ENCODE measurements at places on chromosomes 16 and 17.
A peak's percentile ranks its signal among the peaks of the same experiment; 100 is the strongest.

DNA sequence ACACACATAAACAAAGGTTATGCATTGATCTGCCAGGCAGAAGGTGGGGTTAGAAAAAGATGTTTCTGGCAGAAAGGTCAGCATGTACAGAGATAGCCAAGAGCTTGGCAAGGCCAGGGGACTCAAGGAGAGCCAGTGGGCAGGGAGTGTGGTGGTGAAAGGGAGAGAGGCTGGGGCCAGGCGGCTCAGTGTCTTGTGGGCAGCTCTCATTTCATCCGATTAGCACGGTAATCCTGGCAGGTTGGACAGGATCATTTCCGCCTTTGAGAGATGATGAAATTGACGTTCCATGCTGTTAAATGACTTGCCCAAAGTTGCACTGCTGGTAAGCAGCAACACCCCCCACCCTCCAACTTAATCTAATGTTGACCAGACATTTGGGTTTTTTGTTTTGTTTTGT lies 3.6 kb downstream of the CHD9 start:
- no peak for DNase-seq

- peak; percentile 59 for DNase-seq
Observed at GRCh38 chr16:51146256-51146924, 4.7 kb downstream of the SALL1 start.

- DNase-seq: no peak
Observed at GRCh38 chr16:89784406-89784805, 32.0 kb downstream of the FANCA start.

- DNase-seq: no peak
Observed at GRCh38 chr16:79981814-79982213, 381.3 kb upstream of the MAF start.

DNA sequence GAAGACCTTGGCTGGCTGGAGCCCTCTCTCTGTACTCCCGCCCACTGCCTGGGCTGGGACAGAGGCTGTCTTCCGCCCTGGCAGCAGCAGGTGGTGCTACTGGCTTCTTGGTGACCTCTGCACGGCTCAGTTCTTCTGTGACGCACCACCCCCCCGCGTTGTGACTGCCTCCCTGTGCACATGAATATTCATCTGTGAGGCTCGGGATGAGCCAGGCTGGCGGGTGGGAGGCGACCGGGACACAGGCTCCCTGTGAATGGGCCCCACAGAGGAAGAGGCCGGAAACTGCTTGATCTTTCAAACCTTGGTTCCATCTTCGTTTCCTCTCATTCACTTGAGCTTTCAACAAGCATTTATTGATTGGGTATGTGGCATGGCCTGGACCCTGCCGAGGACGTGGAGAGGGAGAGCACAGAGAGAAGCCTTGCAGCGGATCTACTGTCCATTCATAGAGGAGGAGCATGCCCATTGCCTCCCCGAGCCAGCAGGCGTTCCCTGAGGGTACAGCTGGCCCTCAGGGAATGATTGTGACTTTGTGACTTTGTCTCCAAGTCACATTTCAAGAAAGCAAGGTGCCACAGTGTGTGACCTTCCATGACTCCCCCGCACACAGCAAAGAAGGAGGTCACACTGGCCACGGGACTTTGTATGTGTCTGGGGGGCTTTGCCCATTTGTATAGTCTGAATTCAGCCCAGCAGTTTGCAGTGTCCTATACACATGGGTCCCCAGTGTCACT lies 45.0 kb downstream of the B9D1 start:
- peak; percentile 82 for DNase-seq

DNA sequence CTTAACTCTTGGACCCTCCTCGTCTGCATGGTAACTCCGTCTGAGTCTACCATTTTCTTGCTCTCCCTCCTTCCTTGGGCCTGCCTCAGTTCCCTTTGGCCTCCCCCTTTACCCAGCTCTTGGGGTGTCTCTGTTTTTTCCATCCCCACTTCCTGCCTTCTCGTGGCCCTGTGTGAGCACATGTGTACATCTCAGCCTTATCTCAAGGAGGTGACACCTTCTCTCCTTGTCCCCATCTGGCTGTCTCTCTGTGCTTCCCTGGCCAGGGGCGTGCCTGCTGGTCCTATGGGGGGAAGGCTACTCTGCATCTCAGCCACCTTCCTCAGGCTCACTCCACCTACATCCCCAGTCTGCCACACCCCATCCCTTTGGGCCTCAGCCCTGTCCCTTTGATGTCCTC lies 6.6 kb downstream of the CTF1 start:
- no peak for DNase-seq

DNA sequence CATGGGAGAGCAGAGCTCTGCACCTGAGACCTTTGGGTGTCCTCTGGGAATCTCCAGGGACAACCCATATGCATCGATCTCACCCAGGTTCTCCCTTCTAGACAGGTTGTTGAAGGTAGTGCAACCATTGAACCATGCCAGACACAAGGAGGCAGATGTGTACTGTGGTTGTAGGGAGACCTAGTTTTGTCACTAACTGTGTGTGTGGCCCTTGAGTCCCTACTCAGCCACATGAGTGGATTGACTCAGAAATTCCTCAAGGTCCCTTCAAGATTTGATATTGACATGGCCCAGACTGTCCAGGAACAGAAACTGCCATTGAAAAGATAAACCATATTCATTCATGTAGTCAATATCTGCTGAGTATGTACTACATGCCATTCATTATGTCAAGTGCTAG lies 396.4 kb upstream of the CCL2 start:
- DNase-seq: no peak

- no peak for DNase-seq
Observed at GRCh38 chr16:1975432-1976215, 3.8 kb downstream of the TBL3 start.

DNA sequence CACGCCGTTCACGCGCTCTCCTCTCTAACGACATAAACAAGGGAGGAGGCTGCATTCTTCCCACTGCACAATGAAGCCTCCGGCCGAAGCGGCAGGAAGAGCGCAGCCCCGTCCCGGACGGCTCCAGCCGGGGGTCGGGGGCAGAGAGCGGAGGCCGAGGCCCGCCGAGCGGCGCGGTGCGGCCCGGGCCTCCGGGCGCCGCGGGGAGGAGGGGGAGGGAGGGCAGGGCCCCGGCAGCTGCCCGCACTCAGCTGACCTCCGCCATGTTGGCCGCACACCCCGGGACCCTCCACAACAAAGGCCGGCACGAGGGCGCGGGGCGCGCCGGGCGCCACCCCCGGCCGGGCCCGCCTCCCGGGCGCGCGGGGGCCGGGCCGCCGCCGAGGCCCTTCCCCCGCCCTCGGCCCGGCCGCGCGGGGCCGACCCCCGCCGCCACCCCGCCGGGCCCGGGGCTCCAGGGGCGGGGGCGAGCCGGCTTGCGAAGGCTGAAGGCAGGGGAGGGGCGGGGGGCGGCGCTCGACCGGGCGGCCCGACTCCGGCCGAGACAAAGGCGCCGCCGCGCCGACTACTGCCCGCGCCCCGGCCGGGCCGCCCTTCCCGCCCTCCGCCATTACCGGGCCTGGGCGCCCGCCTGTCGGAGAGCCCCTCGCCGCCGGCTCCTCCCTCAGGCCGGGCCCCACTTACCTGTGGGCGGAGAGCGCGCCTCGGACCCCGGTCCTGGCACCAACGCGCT lies 527 bp downstream of the SIAH1 start:
- peak; percentile 37 for DNase-seq

DNA sequence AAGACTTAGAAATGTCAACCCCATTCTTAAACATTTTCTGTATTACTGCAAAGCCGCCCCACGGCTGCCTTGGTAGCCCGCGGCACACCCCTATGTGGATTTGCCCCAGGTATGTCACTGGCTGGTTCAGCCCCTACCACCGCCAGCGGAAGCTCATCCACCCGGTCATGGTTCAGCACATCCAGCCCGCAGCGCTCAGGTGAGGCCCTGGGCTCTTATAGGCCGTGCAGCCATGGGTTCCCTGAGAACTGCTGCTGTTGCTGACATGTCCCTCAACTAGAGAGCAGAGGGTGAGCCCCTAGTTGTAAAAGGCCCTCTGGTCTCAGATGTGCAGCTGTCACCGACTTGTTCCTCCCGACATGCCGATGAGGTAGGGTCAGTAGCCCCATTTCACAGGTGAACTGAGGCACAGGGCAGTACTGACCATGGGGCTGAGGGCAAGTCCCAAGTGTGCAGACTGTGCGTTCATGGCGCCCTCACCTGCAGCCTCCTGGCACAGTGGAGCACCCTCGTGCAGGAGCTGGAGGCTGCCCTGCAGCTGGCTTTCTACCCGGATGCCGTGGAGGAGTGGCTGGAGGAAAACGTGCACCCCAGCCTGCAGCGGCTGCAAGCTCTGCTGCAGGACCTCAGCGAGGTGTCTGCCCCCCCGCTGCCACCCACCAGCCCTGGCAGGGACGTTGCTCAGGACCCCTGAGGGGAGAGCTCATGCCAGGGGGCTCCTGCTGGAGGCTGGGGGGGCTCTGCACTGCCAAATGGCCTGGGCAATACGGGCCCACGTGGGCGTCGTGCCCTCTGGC lies 8.7 kb downstream of the CYBC1 start:
- no peak for DNase-seq

DNA sequence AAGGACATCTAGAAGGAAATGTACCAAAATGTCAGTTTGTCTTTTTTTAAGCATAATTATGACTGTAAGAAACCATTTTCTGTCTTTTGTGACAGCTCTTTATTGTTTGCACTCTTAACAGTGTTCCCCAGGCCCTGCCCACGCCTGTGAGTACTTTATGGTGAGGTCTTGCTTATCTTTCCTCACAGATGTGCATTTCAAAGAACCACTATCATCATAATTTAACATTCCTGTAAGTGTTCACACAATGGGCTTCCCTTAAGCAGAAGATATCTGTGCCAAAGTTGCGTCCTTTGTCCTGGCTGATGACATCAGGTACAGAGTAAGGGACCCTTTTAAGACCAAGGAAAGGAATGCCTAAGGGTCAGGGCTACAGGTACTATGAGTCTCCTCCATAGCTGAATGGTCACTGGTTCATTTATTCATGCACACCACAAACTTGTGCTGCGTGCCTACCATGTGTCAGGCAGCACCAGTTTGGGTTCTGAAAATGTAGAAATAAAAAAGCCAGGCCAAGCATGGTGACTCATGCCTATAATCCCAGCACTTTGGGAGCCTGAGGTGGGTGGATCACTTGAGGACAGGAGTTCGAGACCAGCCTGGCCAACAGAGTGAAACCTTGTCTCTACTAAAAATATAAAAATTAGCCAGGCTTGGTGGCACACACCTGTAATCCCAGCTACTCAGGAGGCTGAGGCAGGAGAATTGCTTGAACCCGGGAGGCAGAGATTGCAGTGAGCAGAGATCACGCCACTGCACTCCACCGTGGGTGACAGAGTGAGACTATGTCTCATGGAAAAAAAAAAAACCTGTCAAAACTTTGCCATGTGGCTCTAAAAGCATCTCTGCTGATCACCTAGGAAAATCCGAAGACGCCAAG lies 55.4 kb upstream of the NLK start:
- peak; percentile 39 for DNase-seq

DNA sequence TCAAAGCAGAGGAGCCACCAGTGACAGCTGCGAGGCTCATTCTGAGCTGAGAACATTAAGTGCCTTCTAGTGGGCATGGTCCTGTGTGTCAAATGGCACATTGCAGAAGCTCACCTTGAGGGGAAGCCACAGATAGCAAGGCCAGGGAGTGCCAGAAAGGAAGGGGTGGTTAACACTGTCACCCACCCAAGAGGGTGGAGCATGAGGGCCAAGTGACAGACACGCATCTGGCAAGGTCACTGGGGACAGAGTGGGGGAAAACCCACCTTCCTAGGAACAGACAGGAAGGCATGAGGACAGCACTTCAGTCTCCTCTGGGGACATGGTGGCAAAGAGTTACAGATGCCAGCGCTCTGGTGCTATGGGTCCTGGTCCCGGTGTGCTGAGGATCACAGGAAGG lies 22.1 kb downstream of the NUBP1 start:
- no peak for DNase-seq

DNA sequence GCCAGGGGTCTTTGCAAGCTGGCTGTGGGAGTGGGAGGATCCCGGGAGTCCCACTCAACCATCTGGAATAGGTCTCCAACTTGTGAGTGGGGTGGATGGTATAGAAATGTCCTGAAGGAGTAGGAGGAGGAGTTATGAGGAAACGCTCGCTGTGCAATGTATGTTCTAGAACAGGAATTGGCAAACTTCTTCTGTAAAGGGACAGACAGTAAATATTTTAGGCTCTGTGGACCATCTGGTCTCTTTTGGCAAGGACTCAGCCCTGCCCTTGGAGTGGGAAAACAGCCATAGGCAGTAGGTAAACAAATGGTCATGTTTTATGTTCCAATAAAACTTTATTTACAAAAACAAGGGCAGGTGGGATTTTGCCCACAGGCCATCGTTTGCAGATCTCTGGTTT lies 149.2 kb downstream of the NPIPB5 start:
- no peak for DNase-seq

DNA sequence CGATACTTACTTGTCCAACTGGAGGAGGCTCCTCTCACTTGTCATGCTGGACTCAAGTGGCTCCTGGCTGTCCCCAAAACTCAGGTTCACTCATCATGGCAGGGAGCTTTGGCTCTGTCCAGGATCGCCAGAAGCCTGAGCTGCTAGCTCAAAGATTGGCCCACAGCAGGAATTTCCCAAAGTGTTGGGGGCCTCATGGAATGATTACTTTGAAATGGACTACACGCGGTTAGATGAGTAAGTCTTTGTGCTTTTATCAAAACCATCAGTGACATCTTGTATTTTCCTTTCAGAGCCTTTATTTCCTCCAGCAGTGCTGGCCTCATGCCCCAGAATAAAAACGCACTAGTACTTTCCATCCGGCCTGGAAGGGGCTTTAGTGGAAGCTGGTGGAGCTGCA lies 29.2 kb upstream of the PHB1 start:
- DNase-seq: peak; percentile 41

DNA sequence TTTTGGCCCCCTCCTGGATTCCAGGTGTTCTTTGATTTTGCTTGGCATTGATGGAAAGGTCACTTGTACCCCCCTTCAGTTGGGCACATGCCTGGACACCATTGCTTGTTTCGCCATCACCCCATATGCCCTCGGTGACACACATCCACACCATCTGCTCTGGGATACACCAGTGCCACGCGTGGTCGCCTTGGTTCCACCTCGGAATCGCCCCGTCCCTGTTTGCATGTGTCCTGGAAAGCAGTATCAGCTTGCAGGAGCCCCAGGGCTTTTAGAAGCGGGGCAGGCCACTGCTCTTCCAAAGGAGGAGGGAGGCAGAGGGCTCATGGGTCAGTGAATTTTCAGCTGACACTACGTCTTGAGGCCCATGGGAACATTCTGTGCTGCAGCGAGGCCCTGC lies 607.9 kb downstream of the KCNJ18 start:
- no peak for DNase-seq

DNA sequence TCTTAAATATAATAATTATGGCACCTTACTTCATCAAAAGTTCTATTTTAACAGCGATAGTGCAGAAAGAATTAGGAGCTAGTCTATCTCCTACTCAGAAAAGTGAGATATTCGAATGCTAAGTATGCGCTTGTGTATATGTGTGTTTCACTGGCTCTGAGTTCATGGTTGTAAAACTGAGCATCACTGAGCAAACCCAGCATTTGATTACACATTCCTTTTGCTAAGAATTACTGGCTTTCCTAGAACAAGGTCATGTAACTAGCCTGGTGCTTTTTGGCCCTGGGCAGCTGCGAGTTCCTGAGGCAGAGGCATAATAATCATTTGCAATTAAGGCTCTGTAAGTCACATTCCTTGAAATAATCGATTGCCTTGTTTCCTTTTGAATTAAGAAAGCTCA lies 157.2 kb downstream of the SNX29 start:
- DNase-seq: no peak

GRCh38 chr16:11398136-11398535 lies 52.9 kb downstream of the RMI2 start:
- DNase-seq: no peak

All from cardiac fibroblast (primary cell).